ENCODE measurements at places on chromosomes 11 and 22.

DNA sequence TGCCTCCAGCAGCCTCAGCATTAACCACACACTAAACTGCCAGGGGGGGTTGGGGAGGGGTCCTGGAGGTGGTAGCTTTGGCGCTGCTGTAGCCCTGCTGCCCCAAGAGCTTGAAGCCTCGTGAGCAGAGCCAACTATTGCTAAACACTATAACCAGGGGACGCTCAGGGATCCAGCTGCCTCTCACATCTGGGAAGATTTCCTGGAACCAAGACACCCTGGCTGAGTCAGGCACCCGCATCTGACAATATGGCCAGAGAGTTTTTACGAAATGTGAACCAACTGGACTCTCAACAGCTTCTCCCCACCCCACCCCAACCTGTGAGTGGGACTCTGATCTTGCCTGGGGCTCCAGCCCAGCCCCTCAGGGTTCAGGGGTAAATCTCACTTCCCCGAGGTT, 14.3 kb downstream of the C1QTNF6 start:
- DNase-seq, result no peak

DNA sequence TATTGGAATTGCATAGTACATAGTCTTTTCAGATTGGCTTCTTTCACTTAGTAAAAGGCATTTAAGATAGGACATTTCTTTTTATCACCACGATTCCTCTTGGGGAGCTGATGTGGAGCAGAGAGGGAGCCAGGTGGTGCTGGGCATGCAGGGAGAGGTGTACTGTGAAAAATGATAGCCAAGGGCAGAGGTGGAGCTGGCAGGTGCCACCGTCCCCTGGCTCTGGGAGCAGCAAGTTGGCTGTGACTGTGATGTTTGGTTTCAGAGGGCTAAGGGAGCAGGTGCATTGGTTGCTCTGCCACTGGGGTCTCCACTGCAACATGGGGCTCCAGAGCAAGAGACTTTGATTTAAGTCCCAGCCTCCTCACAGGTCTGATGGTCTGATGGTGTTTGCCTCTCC, 16.5 kb downstream of the SGSM1 start:
- no peak for DNase-seq

GRCh38 chr11:10551290-10551592, 10.3 kb upstream of the RNF141 start:
- DNase-seq, result no peak

- peak; percentile 41 for DNase-seq
These were observed 10.0 kb upstream of the MTMR3 start for GRCh38 chr22:29872989-29873388.

GRCh38 chr11:123429336-123429735, 733 bp upstream of the GRAMD1B start:
- no peak for DNase-seq

- peak; percentile 15 for DNase-seq
These were observed 121.5 kb upstream of the TEAD1 start for GRCh38 chr11:12552692-12553091.

DNA sequence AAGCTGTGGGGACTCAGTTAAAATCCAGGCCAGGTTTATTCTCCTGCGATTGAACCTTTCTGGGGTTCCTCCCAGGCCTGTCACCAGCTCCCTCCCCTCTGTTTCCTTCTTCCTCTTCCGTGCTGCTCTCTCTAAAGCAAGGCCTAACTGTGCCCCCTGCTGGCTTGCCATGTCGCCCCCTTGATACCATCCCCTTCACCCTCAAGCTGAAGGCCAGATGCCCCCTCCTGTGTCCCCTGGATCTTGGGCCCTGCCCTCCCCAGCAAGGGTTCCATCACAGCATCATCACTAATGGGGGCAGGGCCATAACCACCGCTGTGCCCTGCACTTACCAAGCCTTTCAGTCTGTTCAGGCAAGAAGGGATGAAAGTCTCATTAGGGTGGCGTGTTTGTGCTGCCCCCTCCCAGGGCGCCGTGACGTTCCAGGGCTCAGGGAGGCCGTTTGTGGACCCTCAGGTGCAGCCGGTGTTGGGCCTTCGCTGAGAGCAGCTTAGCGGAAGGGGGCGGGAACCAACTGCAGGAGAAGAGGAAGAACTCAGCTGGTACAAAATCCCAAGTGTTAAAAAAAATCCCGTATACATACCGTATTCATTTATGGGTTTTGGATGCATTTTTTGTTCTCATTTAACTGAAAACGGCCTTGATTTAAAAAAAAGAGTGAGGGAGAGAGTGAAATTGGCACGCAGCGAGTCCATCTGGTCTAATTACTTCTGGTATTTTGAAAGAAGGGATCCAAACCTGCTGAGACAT, 69.9 kb downstream of the MPPED1 start:
- peak; percentile 13 for DNase-seq

DNA sequence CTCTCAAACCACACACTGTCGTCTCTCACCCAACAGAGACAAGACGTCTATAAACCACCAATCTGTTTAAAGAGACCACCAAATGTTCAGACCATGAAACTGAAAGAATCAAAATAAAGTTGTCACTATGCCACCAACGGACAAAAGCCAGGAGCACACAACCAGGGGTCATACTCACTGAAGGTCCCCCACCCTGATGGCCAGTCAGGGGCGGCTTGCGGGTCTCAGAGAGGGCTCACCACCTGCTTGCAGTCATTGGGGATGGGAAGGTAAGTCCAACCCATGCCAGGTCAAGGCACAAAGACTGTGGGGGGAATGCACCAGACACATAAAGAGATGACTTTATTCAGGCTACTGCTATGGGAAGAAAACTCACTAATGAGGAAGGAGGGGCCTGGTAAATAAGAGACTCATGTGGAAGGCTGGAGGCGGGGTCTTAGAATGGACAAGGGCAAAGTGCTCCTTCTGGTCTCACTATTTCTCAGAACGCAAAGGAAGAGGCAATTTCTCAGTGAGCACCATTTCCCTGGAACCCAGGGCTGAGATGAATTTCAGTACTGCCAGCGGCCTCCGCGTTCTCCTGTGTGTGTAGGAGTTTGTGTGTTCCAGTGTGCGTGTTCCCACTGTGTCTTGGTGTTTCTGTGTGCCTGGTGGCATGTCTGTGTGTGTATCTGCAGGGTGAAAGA, 17.3 kb downstream of the SCARF2 start:
- no peak for DNase-seq

DNA sequence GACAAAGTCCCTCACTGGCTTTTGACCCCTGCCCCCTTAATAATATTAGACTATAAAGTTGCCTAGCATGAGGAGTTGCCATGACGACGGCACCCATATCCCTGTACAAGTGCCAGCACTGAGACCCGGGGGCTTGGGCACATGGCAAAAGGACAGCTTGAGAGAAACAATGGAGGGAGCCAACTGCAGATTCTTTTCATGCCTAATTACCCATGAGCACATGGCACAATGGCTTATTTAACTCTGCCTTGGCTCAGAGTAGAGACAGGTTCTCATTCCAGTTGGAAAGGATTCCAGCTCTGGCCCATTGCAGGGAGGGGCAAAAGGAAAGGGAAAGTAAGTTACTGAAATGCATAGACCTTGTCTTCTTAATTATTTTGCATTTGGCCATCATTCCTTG, 261.2 kb upstream of the UBASH3B start:
- DNase-seq, result peak; percentile 65

GRCh38 chr22:27566602-27567001, 235.0 kb downstream of the MN1 start:
- no peak for DNase-seq

- DNase-seq, result no peak
These were observed 186.6 kb upstream of the MTNR1B start for GRCh38 chr11:92782806-92783205.

GRCh38 chr11:34300026-34300925, 57.5 kb downstream of the ABTB2 start:
- no peak for DNase-seq

DNA sequence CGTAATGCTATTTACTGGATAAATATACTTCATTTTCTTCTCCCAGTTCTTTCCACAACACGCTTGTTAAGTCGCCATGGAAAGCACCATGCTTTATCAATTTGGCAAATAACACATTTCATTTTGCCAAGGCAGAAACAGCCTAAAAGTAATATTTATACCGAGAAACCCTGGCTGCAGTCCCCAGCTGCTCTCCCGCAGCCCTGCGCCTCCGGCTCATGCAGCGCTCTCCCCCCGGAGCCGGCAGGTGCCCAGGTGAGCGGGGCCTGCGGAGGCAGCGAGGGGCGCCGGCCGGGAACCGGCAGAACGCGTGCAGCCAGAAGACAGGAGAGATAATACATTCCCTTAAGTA, 681 bp upstream of the ARHGEF12 start:
- DNase-seq, result no peak

GRCh38 chr11:36195496-36196354, 93.5 kb downstream of the COMMD9 start:
- no peak for DNase-seq

GRCh38 chr11:35794850-35795249, 132.3 kb downstream of the TRIM44 start:
- no peak for DNase-seq
